ENCODE measurements at places on chromosomes 2 and 18.

- no peak for DNase-seq
These were observed 138.9 kb downstream of the DYSF start for GRCh38 chr2:71592181-71592711.

DNA sequence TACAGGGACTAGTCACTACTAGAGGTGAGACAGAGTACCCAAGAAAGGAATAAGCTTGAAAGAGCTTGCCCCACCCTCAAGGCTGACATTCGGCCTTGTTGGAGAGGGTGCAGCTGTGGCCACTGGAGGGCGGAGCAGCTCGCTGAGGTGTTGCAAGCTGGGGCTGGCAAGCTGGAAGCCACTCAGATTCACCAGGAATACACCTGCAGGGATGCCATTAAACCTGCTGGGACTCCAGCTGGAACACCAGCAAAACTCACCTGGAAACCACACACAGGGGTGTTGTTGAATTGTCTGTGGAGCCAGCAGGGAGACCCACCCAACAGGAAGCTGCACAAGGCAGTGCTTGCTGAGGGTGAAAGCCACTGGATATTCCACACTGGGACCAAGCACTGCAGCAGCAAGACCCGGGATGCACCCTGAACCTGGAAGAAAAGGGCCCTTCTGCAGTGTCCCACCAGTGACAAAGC is 26.1 kb downstream of the KCTD18 start:
- DNase-seq = no peak

DNA sequence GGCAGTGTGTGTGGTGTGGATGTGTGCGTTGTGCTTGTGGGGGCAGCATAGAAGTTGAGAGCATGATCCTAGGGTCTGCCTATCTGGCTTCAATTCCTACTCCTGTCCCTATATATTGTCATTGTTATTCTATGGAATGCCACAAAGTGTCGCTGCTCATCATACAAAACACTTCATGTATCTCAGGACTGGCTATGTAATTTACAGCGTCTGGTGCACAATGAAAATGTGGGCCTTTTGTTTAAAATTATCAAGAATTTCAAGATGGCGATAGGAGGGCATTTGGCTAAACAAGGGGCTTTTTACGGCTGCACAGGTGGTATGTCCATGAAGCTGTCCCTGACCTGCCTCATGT is 3.4 kb downstream of the SERPINB2 start:
- DNase-seq = no peak

DNA sequence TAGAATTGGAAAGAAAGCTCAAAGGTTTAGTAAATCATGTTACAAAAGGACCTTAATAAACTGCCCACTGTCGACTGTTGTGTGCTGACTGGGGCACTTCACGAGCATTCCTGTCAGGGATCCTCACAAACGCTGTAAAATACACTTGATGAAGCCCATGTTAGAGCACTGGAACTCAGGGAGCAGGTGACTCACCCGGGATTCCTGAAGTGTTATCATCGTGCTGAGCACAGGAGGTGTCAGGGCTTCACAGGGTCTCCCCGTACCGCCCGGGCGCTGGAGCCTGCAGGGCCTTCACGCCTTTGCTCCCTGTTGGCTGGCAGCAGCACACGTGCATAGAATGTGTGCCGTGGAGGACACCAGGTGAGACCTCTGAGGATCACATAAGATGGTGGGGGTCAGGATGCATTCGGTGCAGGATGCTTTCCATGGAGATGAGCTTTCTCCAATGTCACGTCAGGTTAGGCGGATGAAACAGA is 187.3 kb downstream of the SNTG2 start:
- DNase-seq = no peak

DNA sequence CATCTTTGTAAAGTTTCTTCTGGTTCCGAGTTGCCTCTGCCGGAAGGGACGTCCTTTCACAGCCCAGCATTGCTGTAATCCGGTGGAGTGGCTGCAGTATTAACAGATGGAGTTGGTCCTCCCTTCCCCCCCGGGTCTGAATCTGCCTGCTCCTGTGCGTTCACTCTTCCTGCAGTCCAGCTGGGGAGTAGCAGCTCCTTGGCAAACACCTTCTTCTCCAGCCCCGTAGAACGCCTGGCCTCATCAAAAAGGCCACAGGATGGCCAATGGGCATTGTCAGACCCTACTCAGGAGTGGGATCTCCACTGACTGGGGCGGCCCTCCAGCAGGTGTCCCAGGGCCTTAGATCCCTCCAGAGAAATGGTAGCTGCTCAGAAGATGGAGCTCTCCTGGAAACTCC is 234.0 kb downstream of the FAM210A start:
- DNase-seq = no peak

GRCh38 chr2:174683392-174683759 is 80.9 kb downstream of the CHRNA1 start:
- no peak for DNase-seq

- no peak for DNase-seq
These were observed 115.7 kb downstream of the CMPK2 start for GRCh38 chr2:6749962-6750361.

- no peak for DNase-seq
These were observed 16.2 kb downstream of the MRO start for GRCh38 chr18:50803592-50803991.

DNA sequence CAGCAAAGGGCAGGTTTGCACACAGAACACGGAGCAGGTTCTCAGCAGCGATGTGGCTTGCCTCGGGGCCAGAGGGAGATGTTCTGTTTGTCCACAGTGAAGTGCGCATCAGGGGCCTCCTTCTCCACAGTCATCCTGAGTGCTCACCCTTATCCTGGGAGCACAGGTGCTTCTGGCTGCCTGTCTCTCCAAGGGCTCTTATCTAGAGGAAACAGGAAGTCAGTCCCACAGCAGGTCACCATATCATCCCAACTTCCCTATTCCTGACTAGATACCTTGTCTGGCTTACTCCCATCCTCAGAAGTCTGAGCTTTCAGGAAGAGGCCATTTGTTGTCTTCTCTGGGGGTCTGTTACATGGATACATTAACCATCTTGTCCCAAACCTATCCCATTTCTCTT is at the start of gene CD207:
Gene CD207, minus strand, starts transcription at position 174 of the 400 bp plus-strand sequence. Its CDS starts 40 bp downstream, at position 134.
- DNase-seq = no peak

DNA sequence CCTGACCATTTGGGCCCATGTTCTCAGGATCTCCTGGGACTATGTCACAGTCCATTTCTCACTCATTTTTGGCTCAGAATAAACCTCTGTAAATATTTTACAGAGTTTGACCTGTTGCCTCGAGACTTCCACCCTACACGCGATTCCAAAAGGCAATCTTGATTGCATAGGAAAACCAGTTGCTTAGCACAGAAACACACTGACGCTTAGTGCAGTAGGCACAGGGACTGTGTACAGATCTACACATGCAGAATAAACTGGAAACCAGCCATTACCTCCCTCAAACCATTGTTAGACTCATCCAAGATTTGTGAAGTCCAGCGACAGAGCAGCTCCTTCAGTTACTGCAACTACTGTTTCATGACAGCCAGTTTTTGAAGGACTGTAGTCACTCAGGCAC is 73.0 kb downstream of the NCKAP5 start:
- no peak for DNase-seq

DNA sequence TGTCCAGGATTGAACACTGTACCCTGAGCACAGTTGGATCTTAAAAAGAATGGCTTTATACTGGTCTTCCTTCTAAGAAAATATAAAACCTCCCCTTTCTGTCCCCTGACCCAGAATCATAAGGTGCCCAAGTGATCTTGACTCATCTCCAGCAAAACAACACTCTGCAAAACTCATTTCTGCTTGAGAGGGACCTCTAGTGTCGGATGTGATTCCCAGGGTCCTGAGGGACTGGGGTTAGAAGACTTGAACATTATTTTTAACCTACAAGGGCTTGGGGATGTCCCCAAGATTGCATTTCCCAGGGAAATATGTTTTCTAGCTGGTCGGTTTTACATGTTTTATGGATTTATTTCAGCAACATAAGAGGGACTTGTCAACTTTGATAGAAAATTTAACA is 1318.5 kb upstream of the CELF4 start:
- no peak for DNase-seq

DNA sequence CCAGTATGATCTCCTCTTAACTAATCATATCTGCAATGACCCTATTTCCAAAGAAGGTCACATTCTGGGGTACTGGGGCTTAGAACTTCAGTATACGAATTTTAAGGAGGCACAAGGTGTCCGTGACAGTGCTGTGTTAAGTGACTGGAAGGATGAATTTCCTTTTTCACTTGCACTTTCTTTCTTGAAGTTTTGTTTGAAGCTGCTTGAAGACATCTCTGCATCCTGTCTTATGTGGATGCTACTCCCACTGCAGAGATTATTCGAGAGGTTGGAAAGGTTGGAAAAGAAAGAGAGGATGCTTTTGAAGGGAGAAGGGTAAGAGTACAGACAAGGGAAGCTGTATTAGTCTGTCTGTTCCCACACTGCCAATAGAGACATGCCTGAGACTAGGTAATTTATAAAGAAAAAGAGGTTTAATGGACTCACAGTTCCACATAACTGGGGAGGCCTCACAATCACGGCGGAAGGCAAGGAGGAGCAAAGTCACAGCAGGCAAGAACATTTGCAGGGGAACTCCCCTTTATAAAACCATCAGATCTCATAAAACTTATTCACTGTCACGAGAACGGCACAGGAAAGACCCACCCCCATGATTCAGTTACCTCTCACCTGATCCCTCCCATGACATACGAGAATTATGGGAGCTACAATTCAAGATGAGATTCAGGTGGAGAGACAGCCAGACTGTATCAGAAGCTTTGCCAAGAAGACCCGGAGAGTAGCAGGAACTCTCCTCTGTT is 3.6 kb upstream of the RNF144A start:
- DNase-seq = no peak

DNA sequence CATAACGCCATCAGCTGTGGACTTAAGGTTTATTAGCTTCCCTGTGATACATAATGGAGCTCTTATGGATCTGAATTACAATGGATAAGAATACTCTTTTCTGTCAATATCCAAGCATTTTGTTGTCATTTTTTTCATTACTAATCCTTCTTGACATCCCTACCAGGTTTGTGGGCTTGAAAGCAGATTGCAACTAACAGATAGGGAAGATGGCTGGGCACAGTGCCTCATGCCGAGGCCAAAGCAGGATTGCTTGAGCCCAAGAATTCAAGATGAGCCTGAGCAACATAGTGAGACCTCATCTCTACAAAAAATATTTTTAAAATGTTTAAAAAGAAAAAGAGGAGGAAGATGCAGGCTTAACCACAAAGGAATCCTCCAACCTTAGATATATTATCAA is 42.4 kb downstream of the ASXL2 start:
- no peak for DNase-seq

- DNase-seq = no peak
These were observed at the start of gene CHRNA1 for GRCh38 chr2:174764280-174765255. TSS of gene CHRNA1 (minus strand) at chr2:174764472. CDS start at chr2:174764394, 78 bp downstream.

DNA sequence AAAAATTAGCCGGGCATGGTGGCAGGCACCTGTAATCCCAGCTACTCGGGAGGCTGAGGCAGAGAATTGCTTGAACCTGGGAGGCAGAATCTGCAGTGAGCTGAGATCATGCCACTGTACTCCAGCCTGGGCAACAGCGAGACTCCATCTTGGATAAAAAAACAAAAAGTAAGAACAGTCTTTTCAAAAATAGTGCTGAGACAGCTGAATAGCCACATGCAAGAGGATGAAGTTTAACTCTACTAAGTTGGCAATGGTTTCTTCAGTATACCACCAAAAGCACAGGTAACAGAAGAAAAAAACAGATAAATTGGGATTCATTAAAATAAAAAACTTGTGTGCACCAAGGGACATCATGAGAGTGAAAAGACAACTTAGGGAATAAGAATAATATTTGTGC is 112.4 kb downstream of the HS6ST1 start:
- DNase-seq = no peak

DNA sequence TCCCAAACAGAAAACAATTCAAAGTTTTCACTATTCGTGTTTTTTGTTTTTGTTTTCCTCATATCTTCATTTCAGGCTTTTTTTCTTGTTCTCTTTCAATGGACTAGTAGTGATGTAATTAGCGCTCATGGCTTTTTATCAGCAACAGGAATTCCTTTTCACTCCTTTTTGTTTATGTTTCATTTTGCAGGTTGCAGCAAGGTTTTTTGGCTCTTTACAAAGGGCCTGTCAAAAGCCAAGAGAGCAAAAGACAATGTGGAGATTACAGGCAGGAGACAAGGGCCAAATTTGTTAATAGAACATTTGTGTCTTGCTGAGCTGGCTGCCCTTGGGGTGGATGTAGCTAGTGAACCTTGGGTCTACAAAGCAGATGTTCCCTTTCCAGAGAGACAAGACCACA is 467.4 kb upstream of the CDH20 start:
- no peak for DNase-seq

DNA sequence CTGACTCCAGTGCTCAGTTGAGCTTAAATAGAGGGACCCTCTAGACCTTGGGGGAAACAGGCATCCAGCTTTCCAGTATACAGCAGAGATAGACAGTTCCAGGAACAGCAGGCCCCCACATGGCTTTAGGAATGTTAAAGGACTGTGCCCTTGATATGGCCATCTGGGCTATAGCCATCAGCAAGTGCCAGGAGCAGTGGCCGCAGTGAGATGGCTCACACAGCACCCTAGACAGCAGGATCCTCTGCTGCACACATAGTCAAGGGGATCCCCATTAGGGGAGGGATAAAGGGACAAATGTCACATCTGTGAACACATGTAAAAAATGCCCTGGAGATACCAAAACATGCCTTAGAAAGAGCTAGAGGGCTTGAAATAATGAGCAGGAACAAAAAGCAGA is 213.4 kb downstream of the PTH2R start:
- DNase-seq = no peak

DNA sequence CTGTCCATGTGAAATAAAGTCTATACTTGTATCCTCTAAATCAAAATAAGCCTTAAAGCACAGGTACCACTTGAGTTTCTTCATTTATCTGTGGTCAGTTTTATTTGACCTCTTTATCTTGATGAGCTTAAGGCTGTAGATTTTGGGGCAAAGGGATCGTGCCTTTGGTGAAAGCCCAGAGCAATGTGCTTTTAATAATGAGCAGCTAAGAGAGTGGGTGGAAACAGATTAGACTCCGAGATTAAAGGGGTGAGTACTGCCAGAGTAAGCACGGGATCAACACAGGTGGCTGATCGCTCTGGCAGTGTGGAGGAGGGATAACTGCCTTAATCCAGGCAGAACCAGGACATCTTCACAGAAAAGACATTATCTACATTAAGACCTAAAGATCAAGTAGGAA is 280.4 kb downstream of the TDRD15 start:
- DNase-seq = no peak

GRCh38 chr18:5462227-5462626 is 81.6 kb downstream of the EPB41L3 start:
- DNase-seq = no peak

- DNase-seq = no peak
These were observed 12.6 kb downstream of the ELMOD3 start for GRCh38 chr2:85367180-85367579.

- no peak for DNase-seq
These were observed at the start of gene THSD7B for GRCh38 chr2:136765256-136766072. TSS of gene THSD7B (plus strand) at chr2:136765545. CDS start at chr2:136882179, 116,634 bp downstream.

- DNase-seq = no peak
These were observed 5.2 kb downstream of the ZNF638 start for GRCh38 chr2:71336802-71337201.

DNA sequence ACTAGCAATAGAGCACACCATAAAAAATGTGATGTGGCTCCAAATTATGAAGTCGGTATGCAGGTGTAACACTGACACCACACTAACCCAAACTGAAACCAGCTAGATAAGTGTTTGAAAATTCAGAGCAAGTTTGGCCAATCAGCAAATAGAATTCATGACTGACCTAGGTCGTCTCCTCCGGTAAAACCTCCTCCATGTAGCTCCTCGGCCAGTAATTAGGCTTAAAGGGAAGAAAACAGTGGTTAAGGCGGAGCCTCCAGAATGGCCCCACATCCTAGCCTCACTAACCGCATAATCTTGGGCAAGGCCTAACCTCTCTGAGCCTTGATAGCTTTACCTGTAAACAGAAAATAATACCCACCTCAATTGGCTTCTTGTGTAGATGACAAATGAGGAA is 30.1 kb downstream of the C1D start:
- no peak for DNase-seq
